Myocyte (in vitro differentiated cells): ENCODE measurements at places on chromosomes 7 and 10. TPM values are rescaled to one million over a fixed set of nuclear protein-coding genes. Genes with fewer than 3 reads are reported as not detected.

- DNase-seq = no peak
These were observed 1.4 kb downstream of the TCERG1L start for GRCh38 chr10:131310142-131310541.

DNA sequence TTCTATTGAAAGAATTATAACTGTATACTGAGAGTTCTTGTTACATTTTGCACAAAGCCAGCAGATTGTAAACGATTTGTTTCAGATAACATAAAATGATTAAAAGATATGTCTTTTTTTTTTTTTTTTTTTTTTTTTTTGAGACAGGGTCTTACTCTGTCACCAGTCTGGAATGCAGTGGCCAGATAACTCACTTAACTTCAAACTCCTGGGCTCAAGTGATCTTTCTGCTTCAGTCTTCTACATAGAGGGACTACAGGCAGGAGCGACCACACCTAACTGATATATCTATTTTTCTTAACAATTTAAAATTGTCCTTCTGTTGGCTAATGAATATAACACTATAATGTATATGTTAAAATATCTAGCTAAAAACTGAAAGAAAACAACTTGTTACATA is 317.3 kb upstream of the CACNA2D1 start:
- no peak for DNase-seq

DNA sequence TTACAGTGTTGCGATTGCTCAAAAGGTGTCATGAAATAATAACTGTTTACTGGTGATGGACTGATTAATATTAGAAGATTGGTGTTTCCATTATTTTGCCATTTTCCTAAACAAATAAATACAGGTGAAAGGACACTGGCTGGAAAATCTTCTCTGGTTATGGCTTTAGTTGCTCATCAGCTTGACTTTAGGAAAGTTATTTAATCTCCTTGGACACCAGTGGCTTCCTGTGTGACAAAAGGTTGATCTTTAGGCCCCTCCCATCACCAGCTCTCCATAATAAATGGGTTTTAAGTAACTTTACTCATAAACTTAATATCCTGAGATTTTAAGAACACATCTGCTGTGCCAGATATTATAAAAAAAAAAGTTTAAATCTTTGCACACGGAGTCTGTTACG is 737 bp downstream of the CABCOCO1 start:
- DNase-seq = no peak

Gene ITIH5
- not detected in 2 replicates for total RNA-seq

- DNase-seq = no peak
These were observed 49.2 kb upstream of the AGR3 start for GRCh38 chr7:16930946-16931345.

GRCh38 chr7:93890041-93890463 is 501 bp downstream of the TFPI2 start:
- DNase-seq = peak; percentile 58
